ENCODE measurements at places on chromosomes 2 and 18. TPM values are rescaled to one million over a fixed set of nuclear protein-coding genes. Genes with fewer than 3 reads are reported as not detected.

Gene SLC9A2
- total RNA-seq, result not detected

Gene CHST9
- total RNA-seq, result 0.06 TPM

DNA sequence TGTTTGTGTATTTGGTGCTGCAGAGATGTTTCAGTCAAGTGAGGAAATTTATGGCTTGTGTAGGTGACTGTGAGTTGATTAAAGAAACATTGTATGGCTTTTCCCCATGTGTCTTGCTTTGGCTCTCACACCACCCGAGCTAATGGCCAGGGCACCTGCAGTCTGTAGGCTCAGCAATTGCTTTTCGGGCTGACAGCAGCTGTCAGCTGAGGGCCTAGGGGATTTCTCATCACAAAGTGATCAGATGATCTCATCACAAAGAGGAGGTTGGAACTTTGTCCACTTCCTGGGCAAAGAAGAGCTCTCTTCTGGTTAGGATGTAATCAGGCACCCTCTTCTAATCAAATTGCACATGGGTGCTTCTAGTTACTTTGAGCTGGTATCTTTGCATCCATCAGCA, 632.2 kb downstream of the SLC4A3 start:
- H3K36me3 ChIP-seq, result no peaks in the 10 kb centered on the region
- H3K27me3 ChIP-seq, result no peaks in the 10 kb centered on the region
- DNase-seq, result no peak
- no peaks in the 10 kb centered on the region for H3K4me1 ChIP-seq

DNA sequence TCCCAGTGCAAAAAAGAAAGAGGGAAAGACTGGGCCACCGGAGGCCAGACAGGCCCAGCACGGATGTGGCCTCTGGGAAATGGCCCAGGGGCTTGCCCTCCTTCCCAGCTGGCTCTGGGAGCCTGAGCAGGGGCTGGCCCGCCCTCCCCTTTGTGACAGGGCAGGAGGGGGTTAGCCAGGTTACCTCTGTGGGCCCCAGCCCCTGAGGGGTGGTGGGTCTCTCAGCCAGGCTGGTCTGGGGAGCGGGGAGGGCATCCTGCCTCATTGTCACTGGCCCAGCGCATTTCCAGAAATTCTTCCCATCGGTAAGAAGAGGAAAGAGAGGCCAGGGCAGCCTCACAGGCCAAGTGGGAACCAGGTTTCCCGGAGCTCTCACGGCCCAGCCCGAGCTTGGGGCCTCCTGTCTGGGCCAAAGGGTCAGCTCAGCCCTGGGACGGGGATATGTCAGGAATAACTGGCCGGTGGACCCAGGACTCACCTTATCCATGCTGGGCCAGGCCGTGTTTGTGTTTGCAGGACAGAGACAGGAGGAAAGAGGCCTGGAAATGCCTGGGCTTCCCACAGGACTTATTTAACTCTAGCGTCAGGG, 182.2 kb downstream of the ZFP36L2 start:
- no peaks in the 10 kb centered on the region for H3K4me1 ChIP-seq
- no peaks in the 10 kb centered on the region for H3K27me3 ChIP-seq
- DNase-seq, result peak; percentile 74
- H3K36me3 ChIP-seq, result no peaks in the 10 kb centered on the region
- H3K27ac ChIP-seq, result no peak overlapping the region
- no peak overlapping the region for H3K4me3 ChIP-seq

Measured in aorta (tissue), 5 donors.